Astrocyte (in vitro differentiated cells and primary cell): ENCODE measurements at places on chromosomes 12 and 14.

DNA sequence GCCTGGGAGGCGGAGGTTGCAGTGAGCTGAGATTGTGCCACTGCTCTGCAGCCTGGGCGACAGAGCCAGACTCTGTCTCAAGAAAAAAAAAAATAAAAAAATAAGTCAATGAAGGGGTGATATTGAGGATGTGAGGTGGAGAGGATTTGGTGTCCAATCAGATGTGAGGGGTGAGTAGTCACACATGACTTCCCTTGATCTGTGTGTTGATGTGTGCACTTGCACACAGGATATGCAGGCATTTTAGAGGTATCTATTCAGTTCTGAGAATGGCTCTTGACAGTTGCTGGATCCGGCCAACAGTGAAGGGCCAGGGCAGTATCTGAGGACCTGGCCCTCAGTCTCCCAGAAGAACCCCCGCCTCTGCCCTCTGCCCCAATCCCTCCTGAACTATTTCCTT is 7.8 kb upstream of the SP7 start:
- no peak for DNase-seq

- no peak for DNase-seq
These were observed 5.7 kb downstream of the MAP3K9 start for GRCh38 chr14:70803321-70804310.

DNA sequence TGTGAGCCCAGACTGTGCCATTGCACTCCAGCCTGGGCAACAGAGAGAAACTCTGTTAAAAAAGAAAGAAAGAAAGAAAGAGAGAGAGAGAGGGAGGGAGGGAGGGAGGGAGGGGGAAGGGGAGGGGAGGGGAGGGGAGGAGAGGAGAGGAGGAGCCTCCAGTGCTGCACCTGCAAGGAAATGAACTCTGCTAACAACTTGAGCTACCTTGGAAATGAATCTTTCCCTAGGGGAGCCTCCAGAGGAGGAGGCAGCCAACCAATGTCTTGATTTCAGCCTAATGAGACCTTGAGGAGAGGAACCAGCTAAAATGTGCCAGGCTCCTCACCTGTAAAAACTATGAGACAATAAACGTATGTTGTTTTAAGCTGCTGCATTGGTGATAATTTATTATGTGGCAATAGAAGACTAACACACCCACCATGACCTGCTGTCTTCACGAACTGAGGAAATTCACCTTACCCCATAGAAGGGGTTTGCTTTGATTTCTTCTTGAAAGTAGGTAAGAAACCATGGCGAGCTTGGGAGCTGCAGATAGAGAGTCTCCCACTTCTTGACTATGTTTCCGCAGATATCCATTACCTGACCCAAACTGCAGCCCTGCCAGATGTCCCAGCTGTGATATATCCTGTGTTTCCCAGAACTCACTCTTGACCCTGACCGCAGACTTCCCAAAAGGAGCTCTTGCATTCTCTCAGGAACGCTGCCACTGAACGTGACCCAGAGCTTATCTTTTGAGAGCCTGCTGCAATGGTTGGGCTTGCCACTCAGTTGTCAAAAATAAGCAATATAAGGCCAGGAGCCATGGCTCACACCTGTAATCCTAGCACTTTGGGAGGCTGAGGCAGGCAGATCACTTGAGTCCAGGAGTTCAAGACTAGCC is 31.5 kb upstream of the TMPO start:
- no peak for DNase-seq

DNA sequence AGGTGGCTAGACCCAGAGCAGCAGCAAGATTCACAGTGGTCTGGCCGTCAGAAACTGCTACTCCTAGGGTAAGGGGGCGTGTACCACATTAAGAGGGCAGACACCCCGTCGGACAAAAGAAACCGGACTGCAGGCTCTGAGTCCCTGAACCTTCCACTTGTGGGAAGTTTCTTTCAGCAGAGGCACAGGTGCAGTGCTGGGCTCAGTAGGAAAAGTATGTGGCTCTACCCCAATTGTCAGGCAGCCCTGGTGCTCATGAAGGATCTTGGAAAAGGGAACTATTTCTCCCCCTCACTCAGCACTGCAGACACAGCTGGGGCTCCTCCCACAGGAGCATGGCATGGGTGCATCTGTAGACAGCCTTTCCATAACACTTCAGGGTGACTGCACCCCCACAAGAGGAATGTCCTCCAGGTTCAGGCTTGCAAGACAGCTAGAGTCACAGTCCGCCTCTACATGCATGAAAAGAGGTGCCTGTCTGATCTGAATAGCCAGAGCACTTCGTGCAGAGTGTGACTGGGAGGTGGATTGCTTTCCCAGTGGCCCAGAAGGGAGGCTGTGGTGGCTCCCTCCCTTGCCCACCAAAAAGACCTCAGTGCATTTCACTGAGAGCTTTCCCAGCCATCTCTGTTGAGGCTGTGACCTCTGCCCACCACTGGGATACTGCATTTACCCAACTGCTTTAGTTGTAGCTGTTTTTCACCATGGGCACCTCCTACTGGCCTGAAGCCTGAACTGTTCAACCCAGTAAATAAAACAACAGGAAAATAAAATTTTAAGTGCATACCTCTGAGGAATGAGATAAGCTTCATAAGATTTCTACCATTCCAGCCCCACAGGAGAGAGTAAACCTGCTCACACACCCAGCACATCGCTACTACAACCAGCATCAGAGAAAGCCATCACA is 14.2 kb downstream of the CEP128 start:
- no peak for DNase-seq
